ENCODE measurements at places on chromosomes 1 and 21.
A peak's percentile ranks its signal among the peaks of the same experiment; 100 is the strongest.

DNA sequence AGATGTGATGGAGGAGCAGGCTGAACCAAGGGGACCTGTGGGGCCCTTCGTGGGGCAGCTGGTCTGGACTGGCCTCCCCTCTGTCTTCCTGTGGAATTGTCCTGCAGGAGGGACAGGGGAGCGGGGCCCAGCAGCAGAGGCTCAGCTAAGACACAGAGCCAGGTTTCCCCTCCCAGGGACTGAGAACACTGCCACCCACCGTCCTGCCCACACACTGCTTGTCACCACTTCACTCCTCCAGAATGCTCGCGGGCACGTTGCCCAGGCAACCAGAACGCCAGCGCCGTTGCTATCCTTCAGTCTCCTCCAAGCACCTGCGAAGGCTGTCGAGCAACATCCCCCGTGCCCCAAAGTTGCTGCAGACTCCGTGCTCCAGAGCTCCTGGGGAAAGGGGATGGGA, 46.4 kb downstream of the AJAP1 start:
- DNase-seq: no peak

GRCh38 chr1:200353232-200353631, 56.6 kb downstream of the ZNF281 start:
- DNase-seq: no peak

DNA sequence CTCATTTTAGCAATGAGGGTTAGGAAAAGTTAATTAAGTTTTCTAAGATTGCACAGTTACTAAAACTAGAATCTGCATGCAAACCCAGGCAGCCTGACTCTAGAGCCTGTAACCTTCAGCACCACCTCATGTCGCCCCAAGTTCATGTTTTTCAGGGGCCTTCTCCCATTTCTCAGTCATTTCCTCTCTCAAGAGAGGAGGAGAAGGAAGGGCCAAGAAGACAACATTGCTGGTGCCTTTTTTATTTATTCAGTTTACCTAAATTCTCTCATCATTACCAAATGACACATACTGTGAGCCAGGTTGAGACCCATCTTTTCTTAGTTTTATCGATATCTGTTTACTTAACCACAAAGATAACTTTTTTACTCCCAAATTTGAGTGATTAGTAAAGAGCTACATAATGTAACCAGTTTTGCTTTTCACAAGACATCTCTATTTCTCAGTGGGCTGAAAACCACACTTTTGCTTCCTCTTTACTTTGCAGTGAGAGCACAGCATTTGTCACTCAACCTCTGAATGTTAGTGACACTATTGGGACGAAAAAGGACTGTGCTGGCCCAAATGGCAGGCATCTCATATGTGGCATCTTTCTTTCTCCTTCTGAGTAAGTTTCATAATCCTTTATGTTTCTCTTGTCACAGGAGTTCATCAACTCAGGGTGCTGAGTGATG, at the start of gene CD101:
TSS of gene CD101 (plus strand) at position 507 of the 674 bp plus-strand sequence. CDS start at position 565, 58 bp downstream.
- DNase-seq: no peak

DNA sequence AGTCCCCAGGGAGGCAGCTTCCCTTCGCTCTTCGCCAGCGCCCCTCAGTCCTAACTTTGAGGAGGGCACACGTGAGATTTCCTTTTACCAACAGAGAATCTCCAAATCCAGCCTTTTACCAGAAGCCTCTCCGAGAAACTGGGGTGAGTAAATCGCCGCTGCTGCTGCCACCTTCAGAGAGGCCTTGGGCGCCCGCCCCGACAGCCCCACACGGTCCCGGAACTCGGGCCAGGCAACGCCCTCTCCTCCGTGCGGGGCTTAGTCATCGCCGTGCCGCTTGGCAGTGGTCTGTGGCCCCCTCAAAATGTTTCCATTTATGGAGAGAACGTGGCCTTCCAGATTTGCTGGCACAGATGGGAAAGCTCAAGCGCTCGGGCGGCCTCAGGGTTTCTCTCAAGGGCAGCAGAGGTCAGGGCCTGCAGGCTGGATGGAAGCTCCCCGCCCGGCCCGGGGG, 41.4 kb upstream of the COL6A2 start:
- peak; percentile 83 for DNase-seq

GRCh38 chr1:233993651-233994050, 89.2 kb downstream of the SLC35F3 start:
- no peak for DNase-seq

- DNase-seq: no peak
These were observed 33.1 kb downstream of the THRAP3 start for GRCh38 chr1:36257375-36257767.

GRCh38 chr1:119981986-119982815, 85.9 kb upstream of the ADAM30 start:
- no peak for DNase-seq

- DNase-seq: no peak
These were observed 85.3 kb downstream of the SLC66A1 start for GRCh38 chr1:19397217-19397945.

DNA sequence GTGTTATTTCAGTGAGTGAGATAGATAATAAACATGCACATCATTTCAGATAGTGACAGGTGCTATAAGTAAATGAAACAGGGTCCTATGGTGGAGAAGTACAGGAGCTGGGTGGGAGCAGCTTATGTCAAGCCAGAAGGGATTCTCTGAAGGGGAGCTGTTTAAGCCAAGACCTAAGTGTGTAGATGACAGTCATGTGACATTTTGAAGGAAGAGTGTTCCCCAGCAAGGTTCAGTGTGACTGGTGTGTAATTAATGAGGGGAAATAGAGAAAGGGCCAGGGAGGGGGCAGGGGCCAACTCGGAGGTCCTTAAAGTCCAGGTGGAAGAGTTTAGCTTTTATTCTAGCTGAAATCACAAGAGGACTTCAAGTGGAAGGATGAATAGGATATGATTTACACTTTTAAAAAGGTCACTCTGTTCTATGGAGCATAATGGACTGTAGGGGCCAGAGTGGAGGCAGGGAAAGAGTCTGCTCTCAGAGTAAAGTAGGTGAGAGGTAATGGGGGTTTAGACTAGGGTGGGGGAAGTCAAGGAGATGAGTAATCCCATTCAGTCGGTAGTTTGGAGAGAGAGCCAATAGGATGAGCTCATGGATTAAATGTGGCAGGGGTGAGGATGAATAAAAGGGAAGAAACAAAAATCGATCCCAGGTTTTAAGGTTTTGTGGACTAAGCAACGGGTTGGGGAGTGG, 243.1 kb downstream of the CACNA1E start:
- DNase-seq: no peak

- no peak for DNase-seq
These were observed 4.8 kb upstream of the WDR47 start for GRCh38 chr1:109046671-109047070.

DNA sequence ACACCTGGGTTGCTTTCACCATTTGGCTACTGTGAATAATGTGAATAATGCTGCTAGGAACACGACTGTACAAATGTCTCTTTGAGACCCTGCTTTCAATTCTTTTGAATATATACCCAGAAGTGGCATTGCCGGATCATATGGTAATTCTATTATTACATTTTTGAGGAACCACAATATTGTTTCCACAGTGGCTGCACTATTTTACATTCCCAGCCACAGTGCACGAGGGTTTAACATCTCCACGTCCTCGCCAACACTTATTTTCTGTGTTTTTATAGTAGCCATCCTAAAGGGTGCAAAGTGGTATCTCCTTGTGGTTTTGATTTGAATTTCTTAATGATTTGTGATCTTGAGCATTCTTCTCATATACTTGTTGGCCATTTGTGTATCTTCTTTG, 15.7 kb downstream of the FHAD1 start:
- DNase-seq: no peak

- DNase-seq: no peak
These were observed 560.1 kb downstream of the OMA1 start for GRCh38 chr1:57986432-57986831.

GRCh38 chr21:32576011-32576410, 9.3 kb downstream of the TCP10L start:
- DNase-seq: no peak

GRCh38 chr1:152928671-152929070, 18.3 kb upstream of the SPRR5 start:
- DNase-seq: no peak

DNA sequence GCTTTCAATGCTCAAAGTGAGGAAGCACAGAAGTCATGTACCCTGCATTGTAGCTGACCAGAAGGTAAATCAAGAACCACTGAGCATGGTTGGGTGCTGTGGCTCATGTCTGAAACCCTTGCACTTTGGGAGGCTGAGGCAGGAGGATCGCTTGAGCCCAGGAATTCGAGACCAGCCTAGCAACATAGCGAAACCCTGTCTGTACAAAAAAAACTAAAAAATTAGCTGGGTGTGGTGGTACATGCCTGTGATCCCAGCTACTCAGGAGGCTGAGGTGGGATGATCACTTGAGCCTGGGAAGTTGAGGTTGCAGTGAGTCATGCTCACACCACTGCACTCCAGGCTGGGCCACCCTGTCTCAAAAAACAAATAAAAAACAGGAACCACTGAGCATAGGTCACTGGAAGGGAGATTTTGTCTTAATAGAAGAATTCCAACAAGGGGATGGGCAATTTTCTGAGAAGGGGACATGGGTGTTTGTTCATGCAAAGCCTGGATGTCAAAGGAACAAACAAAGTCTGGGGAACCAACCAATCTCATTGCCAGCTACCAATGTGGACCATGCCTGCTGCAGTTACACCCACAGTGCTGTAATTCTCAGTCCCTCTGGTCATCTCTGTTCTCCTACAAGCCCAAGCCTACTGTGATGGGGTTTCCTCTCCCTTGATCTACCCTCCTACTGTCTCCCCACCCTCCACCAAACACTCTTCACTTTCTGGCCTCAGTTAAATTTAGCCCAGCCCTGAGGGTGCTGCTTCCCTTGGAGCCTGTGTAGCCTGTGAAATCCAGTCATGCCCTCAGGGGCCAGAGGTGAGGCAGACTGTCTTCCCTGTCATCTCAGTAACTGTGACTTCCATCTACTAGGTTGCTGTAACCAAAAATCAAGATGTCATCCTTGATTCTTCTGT, 47.9 kb downstream of the ELF3 start:
- DNase-seq: no peak

DNA sequence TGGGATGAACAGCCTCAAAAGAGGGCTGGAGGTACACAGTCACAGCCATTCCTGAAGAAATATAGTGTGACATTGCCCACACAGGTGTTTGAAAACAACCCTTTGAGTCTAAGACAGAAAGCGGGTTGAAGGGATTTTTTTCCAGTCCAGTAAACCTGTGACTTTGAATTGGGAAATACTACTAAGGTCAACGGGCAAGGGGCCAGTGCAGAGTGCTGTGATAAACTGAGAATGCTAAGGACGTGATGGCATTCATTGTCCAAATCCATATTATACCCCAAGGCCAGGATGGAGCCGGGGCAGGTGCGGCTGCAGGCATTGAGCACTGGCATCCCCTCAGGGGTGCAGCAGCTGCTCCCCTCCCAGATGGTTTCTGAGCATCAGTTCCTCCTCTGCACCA, 36.6 kb downstream of the KIAA0040 start:
- no peak for DNase-seq

DNA sequence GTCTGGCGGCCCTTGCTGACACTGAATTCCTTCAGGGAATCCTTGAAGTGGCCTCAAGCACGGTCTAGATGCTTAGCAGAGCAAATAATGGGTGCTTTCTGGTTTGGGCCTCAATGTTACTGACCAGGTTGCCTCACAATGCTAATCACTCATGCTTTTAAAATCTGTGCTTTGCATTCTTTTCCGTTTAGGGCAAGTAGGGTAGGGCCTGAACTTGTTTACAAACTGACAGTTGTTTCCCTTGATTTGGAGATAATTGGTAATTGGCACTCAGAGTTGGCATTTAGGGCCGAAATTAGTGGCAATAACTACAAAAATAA, 1.4 kb downstream of the VPS13D start:
- DNase-seq: no peak

GRCh38 chr1:17013491-17014320, 2.0 kb upstream of the ATP13A2 start:
- DNase-seq: no peak

- no peak for DNase-seq
These were observed 31.2 kb upstream of the MORC3 start for GRCh38 chr21:36288651-36289243.

DNA sequence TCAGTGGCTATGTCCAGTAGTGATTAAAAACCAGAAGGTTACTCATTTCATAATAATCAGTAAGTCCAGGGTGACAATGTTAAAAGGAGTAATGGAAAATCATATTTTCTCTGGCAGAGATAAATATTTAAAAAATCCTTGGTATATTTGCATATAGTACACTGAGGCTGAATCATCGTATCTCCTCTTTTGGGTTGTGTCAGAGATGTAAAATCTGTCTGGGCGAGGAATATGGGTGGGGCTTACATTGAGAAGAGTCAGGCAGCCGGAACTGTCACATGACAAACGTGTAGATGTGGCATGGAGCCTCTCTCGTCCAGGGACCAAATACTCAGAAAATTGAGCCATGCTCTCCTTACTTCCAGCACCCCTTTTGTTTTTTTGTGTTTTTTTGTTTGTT, 120.9 kb downstream of the FMN2 start:
- DNase-seq: no peak

- no peak for DNase-seq
These were observed 43.8 kb downstream of the HIVEP3 start for GRCh38 chr1:41874903-41875411.

DNA sequence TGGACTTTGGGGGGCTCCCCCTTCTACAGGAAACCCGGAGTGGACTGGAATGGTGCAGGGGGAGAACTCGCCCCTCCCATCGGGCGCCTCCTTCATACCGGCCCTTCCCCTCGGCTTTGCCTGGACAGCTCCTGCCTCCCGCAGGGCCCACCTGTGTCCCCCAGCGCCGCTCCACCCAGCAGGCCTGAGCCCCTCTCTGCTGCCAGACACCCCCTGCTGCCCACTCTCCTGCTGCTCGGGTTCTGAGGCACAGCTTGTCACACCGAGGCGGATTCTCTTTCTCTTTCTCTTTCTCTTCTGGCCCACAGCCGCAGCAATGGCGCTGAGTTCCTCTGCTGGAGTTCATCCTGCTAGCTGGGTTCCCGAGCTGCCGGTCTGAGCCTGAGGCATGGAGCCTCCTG, at the start of gene TNFRSF14:
TSS of gene TNFRSF14 (plus strand) at position 95 of the 401 bp plus-strand sequence. CDS start at position 389, 294 bp downstream.
- DNase-seq: no peak

DNA sequence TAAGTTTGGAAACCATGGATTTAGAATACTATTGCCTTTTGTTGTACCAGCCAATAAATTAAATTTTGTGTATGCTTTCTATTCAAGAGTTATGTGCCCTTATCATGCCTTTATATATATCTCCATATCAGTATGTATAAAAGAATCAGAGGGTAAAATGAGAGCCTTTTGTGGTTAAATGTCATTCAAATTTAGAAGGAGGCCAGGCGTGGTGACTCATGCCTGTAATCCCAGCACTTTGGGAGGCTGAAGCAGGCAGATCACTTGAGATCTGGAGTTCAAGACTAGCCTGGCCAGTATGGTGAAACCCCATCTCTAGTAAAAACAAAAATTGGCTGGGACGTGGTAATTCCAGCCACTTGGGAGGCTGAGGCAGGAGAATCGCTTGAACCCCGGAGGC, 88.9 kb downstream of the XPR1 start:
- no peak for DNase-seq

GRCh38 chr1:90274376-90274775, 279.5 kb downstream of the ZNF326 start:
- DNase-seq: no peak

DNA sequence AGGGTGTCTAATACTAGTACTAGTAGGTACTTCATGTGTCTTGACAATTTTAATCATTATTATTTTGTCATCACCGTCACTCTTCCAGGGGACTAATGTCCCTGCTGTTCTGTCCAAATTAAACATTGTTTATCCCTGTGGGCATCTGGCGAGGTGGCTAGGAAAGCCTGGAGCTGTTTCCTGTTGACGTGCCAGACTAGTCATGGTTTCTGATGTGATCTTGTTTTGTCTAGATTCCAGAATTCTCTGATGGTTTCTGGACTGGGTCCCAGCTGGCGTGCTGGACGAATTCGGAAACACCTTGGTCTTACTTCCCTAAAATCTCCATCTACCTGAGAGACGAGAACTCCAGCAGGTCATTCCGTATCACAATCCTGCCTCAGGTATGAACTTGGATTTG, 66.1 kb upstream of the FAM3B start:
- no peak for DNase-seq

GRCh38 chr1:204971517-204972336, 71.3 kb upstream of the CNTN2 start:
- peak; percentile 25 for DNase-seq

All from AG09319 (cell line).